ENCODE measurements at places on chromosomes 2 and 18. TPM values are rescaled to one million over a fixed set of nuclear protein-coding genes. Genes with fewer than 3 reads are reported as not detected.

The ARL5A gene
- 41.6 TPM for total RNA-seq

The C1QL2 gene
- not detected for total RNA-seq

The ZNF892 gene
- 7.0 TPM for total RNA-seq

The PIAS2 gene
- total RNA-seq, result 50.6 TPM

The HADHA gene
- total RNA-seq, result 114 TPM

The HOXD8 gene
- not detected for total RNA-seq

The TGOLN2 gene
- total RNA-seq, result 94.8 TPM

The GPBAR1 gene
- total RNA-seq, result not detected

The VIL1 gene
- 0.57 TPM for total RNA-seq

GRCh38 chr2:240814280-240814679 lies 5.7 kb downstream of the KIF1A start:
- no peak overlapping the region for H3K27ac ChIP-seq
- peaks cover 9% of the 10 kb centered on the region for H3K27me3 ChIP-seq
- no peaks in the 10 kb centered on the region for H3K36me3 ChIP-seq
- DNase-seq, result no peak
- no peak overlapping the region for H3K4me3 ChIP-seq

DNA sequence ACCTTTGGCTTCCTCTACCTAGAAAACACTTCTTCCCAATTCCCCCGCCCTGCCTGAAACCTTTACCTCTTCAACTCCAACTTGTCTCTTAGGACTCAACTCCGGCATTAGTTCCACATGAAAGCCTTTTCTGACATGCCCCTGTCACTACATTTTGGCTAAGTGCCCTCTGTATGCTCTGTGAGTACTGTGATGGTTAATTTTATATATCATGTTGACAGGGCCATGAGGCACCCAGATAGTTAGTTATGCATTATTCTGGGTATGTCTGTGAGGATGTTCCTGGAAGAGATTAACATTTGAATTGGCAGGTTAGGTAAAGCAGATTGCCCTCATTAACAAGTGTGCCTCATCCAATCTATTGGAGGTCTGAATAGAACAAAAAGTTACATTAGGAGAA lies 75.6 kb upstream of the NCKAP5 start:
- no peak overlapping the region for H3K27ac ChIP-seq
- no peak for DNase-seq
- peaks cover 15% of the 10 kb centered on the region for H3K27me3 ChIP-seq

DNA sequence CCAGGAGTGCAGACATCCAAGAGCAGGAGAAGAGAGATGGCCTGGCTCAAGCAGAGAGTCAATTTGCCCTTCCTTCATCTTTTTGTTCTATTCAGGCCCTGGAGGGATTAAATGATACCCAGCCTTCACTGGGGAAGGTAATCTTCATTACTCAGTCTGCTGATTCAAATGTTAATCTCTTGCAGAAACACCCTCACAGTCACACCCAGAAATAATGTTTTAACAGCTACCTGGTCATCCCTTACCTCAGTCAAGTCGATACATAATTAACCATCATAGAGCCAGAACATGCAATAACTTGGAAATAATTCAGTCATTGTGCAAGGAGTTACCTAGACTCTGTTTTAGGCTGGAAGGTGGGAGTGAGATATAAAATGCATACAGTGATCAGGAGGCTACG lies 163.7 kb upstream of the TNP1 start:
- H3K27ac ChIP-seq, result no peak overlapping the region
- H3K4me3 ChIP-seq, result no peak overlapping the region
- peaks cover 7% of the 10 kb centered on the region for H3K27me3 ChIP-seq
- no peaks in the 10 kb centered on the region for H3K4me1 ChIP-seq
- no peak for DNase-seq

DNA sequence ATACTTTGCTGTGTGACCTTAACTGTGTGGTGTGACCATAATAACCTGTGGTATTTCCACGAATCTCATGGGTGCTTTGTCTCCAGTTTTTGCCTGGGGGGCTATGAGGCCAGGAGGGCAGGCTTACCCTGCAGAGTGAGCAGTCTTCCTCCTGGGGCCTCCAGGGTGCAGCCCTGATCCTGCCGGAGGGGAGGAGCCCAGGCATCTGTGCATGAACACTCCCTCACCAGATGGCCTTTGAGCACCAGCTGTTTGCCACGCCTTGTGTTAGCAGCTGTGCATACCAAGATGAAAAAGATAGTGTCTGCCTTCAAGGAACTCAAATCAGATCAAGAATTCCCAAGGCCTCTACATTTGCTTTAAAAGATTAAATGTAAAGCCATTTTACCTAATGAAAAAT lies 75.0 kb upstream of the RBM44 start:
- peaks cover 67% of the 10 kb centered on the region for H3K4me1 ChIP-seq
- H3K4me3 ChIP-seq, result no peak overlapping the region
- H3K27me3 ChIP-seq, result no peaks in the 10 kb centered on the region
- DNase-seq, result peak; percentile 67

DNA sequence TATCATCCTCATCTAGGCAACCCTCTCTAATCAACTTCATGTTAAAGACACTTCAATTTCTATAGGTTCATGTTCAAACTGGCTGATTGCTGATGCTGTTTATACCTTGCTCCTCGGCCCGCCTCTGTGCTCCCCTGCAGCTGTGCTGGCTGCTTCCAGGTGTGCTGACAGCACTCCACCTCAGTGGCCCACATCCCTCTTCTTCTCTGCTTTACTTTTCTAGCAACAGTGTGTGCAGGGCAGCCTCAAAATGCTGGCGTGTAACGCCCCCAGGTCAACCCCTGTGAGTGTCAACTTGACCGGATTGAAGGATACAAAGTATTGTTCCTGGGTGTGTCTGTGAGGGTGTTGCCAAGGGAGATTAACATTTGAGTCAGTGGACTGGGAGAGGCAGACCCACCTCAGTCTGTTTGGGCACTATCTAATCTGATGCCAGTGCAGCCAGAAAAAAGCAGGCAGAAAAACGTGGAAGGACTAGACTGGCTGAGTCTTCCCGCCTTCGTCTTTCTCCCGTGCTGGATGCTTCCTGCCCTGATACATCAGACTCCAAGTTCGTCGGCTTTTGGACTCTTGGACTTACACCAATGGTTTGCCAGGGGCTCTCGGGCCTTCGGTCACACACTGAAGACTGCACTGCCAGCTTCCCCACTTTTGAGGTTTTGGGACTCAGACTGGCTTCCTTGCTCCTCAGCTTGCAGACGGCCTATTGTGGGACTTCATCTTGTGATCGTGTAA lies 94.7 kb downstream of the COL6A3 start:
- no peak for DNase-seq
- H3K4me3 ChIP-seq, result no peak overlapping the region
- H3K36me3 ChIP-seq, result peaks cover 5% of the 10 kb centered on the region
- H3K27me3 ChIP-seq, result no peaks in the 10 kb centered on the region
- H3K27ac ChIP-seq, result no peak overlapping the region

DNA sequence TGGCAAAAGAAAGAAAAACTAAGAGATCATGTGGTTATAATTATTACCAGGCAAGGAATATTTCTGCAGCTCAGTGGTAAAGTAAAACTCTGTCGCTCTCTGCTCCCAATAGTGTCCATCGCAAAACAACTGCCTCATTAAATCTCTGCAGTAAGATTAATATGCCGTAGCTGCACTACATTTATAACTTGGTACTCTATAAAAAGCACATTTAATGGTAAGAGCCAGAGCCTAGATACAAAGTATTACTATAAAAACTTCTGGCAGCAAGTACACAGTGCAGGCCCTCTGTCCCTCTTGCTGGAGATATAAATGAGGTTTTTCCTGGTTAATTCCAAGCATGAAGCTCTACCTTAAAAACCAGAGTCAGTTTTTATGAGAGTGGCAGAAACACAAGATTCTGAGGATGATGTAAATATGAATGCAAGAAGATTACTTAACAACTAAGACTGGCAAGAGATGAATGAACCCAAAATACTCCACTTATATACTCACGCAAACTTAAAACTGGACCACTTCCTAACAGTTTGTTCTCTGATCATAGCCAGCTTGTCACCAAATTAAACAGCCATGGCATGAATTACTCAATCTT lies 25.5 kb downstream of the ZNF521 start:
- no peak for DNase-seq
- peaks cover 14% of the 10 kb centered on the region for H3K36me3 ChIP-seq
- peaks cover 41% of the 10 kb centered on the region for H3K4me1 ChIP-seq
- no peak overlapping the region for H3K4me3 ChIP-seq
- H3K27ac ChIP-seq, result peak overlapping the region; percentile 6
- no peaks in the 10 kb centered on the region for H3K27me3 ChIP-seq

- H3K4me3 ChIP-seq, result no peak overlapping the region
- H3K27me3 ChIP-seq, result peaks cover 22% of the 10 kb centered on the region
- no peak for DNase-seq
- no peaks in the 10 kb centered on the region for H3K4me1 ChIP-seq
- no peak overlapping the region for H3K27ac ChIP-seq
Observed at GRCh38 chr18:62370366-62370765, 45.3 kb downstream of the TNFRSF11A start.

- H3K4me1 ChIP-seq, result no peaks in the 10 kb centered on the region
- H3K27ac ChIP-seq, result no peak overlapping the region
- no peaks in the 10 kb centered on the region for H3K36me3 ChIP-seq
- DNase-seq, result no peak
- H3K27me3 ChIP-seq, result peaks cover 51% of the 10 kb centered on the region
- H3K4me3 ChIP-seq, result no peak overlapping the region
Observed at GRCh38 chr2:110943070-110943634, 177.6 kb upstream of the BCL2L11 start.

- H3K27me3 ChIP-seq, result peaks cover 42% of the 10 kb centered on the region
- no peak overlapping the region for H3K4me3 ChIP-seq
- no peaks in the 10 kb centered on the region for H3K36me3 ChIP-seq
- no peak for DNase-seq
- H3K4me1 ChIP-seq, result no peaks in the 10 kb centered on the region
- no peak overlapping the region for H3K27ac ChIP-seq
Observed at GRCh38 chr2:29273685-29274611, 158.7 kb downstream of the CLIP4 start.

DNA sequence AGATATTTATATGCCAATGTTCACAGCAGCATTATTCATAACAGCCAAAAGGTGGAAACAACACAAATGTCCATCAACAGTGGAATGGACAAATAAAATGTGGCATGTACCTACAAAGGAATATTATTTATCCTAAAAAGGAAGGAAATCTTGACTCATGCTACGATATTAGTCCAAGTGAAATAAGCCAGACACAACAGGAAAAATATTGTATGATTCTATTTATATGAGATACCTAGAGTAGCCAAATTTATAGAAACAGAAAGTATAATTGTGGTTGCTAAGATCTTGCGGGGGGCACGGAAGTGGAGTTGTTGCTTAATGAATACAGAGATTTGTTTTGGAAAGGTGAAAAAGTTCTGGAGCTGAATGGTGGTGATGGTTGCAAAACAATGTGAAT lies 33.0 kb upstream of the CCDC150 start:
- H3K4me1 ChIP-seq, result peaks cover 25% of the 10 kb centered on the region
- no peaks in the 10 kb centered on the region for H3K27me3 ChIP-seq
- H3K27ac ChIP-seq, result no peak overlapping the region

DNA sequence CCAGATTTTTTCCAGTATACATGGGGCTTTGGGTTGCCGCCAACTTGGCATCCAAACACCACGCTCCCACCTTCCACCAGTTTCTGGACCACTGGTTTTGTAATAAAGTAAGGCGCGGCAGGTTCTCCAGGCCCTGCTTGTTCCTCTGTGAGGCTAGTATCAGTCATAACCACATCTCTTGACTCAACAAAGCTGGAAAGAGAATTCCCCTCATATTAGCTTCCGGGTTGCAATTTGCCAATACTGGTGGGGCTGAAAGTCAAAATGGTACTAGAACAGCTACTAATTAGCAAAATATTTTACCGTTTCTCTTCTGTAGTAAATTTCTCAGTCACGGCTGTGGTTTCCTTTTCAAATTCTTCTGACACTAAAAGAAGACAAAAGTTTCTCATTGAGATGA lies 25.0 kb downstream of the TTN start:
- no peak overlapping the region for H3K27ac ChIP-seq

- no peak overlapping the region for H3K4me3 ChIP-seq
- H3K27ac ChIP-seq, result no peak overlapping the region
- H3K27me3 ChIP-seq, result no peaks in the 10 kb centered on the region
- H3K4me1 ChIP-seq, result no peaks in the 10 kb centered on the region
- DNase-seq, result no peak
- no peaks in the 10 kb centered on the region for H3K36me3 ChIP-seq
Observed at GRCh38 chr2:241137276-241138190, 11.7 kb downstream of the PASK start.

GRCh38 chr2:147998203-147998602 lies 22.3 kb downstream of the ORC4 start:
- DNase-seq, result no peak
- no peak overlapping the region for H3K27ac ChIP-seq
- H3K27me3 ChIP-seq, result no peaks in the 10 kb centered on the region
- H3K36me3 ChIP-seq, result peaks cover 25% of the 10 kb centered on the region
- no peaks in the 10 kb centered on the region for H3K4me1 ChIP-seq
- no peak overlapping the region for H3K4me3 ChIP-seq

GRCh38 chr2:46414701-46415100 lies 64.7 kb upstream of the TMEM247 start:
- H3K36me3 ChIP-seq, result peaks cover 1% of the 10 kb centered on the region
- peaks cover 28% of the 10 kb centered on the region for H3K27me3 ChIP-seq
- no peak for DNase-seq
- H3K27ac ChIP-seq, result no peak overlapping the region
- no peaks in the 10 kb centered on the region for H3K4me1 ChIP-seq

- no peak for DNase-seq
- H3K36me3 ChIP-seq, result no peaks in the 10 kb centered on the region
- no peak overlapping the region for H3K4me3 ChIP-seq
- no peaks in the 10 kb centered on the region for H3K27me3 ChIP-seq
Observed at GRCh38 chr2:979069-979928, 28.6 kb downstream of the SNTG2 start.

GRCh38 chr2:43057742-43058725 lies 168.4 kb downstream of the ZFP36L2 start:
- H3K4me1 ChIP-seq, result peaks cover 37% of the 10 kb centered on the region
- no peak overlapping the region for H3K4me3 ChIP-seq
- H3K27me3 ChIP-seq, result no peaks in the 10 kb centered on the region
- peaks cover 3% of the 10 kb centered on the region for H3K36me3 ChIP-seq

DNA sequence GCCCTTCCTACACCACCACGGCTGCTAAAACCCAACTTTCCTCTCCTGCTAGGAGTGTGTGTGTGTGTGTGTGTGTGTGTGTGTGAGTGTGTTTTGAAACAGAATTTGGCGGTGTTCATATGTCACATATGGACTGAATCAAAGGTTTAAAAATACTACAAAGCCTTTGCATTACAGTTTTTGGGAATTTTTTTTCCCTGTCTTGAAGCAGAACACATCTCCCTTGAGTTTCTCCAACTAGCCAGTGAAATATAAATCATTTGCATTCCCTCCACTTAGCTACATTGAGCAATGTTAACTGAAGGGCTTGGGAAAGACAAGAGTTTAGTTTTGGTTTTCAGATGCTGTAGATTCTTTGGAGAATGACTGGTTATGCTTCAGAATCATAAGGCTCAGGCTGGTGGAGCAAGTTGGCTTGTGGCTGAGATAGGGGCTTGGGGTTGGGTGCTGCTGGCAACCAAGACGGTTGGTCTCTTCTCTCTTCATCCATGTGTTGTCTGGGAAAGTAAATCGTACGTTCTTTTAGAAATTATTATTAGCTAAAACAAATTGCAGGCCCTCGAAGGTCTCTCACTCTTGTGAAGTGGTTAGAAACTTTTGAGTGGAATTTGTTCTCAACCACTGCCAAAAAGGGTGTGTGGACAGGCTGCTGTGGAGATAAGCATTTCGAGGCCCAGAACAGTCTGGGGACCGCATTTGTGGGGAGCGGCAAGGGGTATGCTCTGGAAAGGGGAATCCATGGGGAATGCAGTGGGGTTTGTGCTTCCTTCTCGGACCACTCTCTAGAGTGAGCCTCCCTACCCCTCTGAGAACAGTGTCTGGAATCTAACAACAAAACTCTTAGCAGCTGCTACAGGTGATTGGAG lies 1.4 kb downstream of the NRP2 start:
- DNase-seq, result no peak
- H3K27ac ChIP-seq, result peak overlapping the region; percentile 80
- H3K36me3 ChIP-seq, result no peaks in the 10 kb centered on the region
- peak overlapping the region; percentile 83 for H3K4me3 ChIP-seq

Measured in osteocyte (in vitro differentiated cells).